NCI-H2171 (cell line): ENCODE measurements at places on chromosomes 7 and 10.

GRCh38 chr7:18958627-18959026 lies 158.8 kb downstream of the TWIST1 start:
- no peak for DNase-seq

GRCh38 chr10:75406462-75407223 lies 5.1 kb upstream of the ZNF503 start:
- DNase-seq, result no peak

DNA sequence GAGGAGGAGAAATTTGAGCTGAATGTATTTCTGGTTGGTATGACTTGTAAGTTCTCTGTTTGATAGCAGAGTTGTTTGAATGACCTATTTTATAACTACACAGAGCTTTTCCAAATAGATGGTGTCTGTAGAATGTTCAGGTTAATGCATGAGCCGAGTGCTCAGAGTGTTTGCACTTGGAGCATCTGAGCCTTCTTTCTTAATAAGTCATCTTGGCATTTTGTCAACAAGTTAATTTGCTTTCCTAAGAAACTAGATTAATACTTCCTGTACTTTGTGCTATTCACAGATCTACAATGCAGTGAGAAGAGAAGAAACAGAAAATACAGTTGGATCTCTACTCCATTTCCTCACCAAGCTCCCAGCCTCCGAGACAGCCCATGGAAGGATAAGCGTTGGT lies 138.2 kb downstream of the PLCE1 start:
- no peak for DNase-seq

- no peak for DNase-seq
Measured at GRCh38 chr10:23258516-23258915, 66.4 kb downstream of the PTF1A start.

DNA sequence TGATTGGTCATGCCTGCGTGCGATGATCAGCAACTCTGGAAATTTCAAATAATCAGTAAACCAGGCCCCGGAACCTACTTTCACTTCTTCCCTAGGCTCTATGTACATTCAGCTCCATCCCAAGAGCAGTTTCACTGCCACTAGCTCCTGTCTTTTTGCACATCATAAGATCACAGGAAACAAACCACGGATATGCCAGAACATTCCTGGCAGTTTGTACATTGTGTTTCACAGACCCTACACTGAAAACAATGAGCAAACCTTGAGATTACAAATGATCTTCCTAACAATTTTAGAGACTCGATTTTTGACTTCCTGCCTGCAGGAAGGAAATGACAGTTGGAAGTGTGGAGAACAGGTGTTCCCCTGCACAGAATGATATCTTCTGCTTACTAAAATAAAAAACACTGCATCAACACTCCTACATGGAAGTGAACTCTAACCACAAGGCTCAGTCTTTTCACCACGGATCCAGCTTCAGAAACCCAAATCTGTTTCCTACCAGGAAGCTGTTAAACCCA lies 7.6 kb upstream of the TMEM236 start:
- DNase-seq, result no peak

- DNase-seq, result no peak
Measured at GRCh38 chr7:112748381-112748780, 41.8 kb downstream of the TMEM168 start.

GRCh38 chr7:19116121-19117090 lies 1.0 kb downstream of the TWIST1 start:
- DNase-seq, result peak; percentile 19

GRCh38 chr10:119371704-119372663 lies 164.6 kb downstream of the GRK5 start:
- no peak for DNase-seq

GRCh38 chr10:47183704-47184041 lies 116.3 kb upstream of the GDF10 start:
- no peak for DNase-seq

DNA sequence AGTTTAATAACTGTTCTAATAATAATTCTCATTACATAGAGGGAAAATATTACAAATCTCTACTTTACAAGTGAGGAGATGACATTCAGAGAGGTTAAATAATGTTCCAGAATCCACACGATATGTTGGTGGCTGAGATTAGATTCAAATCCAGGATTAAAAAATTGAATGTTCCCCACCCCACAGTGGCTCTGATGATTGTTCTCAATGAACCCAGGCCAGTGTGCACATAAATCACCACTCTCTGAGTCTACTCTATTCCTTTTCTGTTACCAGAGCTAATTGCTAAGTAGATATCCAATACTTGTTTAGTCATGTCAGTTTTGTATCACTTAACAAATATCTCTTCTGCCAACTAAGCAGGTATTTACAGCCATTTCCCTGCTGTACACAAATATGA lies 281.0 kb downstream of the ABCA13 start:
- no peak for DNase-seq

DNA sequence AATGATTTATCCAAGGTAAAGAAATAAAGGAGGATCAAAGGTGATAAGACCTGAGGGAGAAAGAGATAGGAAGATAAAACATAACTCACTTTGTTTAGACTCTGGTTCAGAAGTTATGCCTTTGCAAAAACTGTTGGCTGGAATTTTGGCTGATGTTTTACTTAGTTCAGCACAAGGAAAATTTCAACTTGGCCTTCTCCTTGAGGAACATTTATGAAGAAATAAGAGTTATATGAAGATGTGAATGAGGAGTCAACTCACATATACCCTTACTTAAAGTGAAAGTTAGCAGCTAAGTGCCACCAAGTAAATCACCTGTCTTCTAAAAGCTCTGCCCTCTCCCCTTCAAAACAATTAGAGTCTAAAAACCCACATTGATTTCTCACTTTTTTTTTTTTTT lies 39.7 kb upstream of the COL1A2 start:
- no peak for DNase-seq

DNA sequence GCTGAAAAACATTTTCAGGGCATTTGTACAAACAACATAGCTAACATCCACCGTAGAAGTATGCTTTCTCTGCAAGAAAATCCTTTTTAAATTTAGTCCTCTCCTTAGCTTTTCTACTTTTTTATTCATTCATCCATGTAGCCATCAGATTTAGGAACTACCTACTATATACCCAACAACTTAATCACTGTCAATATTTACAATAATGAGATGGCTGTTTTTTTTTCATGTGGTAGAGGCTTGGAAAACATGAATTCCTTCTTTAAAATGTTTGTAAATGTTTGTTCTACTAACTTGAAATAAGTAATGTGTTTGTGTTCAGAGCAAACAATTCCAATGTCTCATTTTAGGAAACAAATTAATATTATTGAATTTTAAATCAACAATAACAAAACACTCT lies 78.2 kb upstream of the CAV2 start:
- DNase-seq, result no peak

DNA sequence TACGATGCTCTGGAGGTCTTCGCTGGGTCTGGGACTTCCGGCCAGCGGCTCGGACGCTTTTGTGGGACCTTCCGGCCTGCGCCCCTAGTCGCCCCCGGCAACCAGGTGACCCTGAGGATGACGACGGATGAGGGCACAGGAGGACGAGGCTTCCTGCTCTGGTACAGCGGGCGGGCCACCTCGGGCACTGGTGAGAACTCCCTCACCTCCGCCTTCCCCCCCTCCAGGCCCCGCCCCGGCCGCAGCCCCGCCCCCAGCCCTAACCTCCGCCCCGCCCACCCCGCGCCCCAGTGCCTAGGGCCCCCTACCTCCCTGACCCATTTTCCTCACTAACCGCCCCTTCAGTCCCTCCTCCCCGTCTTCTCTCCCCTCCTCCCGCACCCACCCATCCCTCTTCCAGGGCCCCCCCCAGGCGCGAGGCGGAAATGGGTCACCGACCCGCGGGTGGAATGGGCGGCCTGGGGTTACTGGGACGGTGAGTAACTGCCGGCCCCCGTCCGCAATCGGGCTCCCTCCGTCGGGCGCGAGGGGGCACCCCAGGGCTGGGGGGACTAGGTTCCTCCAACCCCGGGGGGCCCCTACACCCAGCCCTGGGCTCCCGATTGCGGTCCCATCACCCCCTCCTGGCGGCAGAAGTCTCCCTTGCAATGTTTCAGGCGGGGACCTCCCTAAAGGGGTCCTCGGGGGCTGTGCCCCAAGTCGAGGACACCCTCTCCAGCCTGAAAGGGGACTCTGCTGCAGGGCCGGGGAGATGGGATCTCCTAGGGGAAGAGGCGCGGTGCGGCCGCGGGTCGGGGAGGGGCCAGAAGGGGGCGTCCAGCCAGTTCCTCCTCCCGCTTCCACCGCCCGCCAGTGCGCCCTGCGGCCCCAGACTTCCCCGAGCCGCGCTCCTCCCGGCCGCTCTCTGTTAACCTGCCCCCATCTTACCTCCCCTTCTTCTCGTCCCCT lies 2.1 kb downstream of the PCOLCE start:
- DNase-seq, result peak; percentile 65

DNA sequence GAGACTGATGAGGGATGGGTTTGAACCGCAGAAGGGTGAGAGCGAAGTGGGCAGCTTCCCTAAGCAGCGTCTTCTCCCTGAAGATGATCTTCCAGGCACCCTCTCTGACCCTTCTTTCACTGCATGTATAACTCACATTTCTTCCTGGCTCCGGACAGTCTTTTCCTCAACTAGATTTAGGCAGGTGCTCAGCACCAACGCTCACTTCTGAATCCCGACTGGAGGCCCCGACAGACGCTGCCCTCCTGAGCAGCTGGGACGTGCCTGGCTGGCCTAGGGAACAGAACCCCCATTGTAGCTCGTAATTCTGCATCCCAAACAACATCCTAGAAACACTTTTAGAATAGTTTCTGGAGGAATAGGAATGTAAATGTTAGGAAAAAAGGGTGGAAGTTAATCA lies 206.6 kb downstream of the DIP2C start:
- DNase-seq, result no peak

- DNase-seq, result no peak
Measured at GRCh38 chr10:102147561-102147960, 4.6 kb upstream of the NOLC1 start.

- no peak for DNase-seq
Measured at GRCh38 chr7:155450558-155450969, 7.4 kb upstream of the EN2 start.

- no peak for DNase-seq
Measured at GRCh38 chr10:74365109-74365508, 214.1 kb downstream of the ADK start.

- DNase-seq, result no peak
Measured at GRCh38 chr7:32167256-32167655, 97.0 kb upstream of the PDE1C start.

- no peak for DNase-seq
Measured at GRCh38 chr7:135177028-135177696, 6.7 kb upstream of the CYREN start.

DNA sequence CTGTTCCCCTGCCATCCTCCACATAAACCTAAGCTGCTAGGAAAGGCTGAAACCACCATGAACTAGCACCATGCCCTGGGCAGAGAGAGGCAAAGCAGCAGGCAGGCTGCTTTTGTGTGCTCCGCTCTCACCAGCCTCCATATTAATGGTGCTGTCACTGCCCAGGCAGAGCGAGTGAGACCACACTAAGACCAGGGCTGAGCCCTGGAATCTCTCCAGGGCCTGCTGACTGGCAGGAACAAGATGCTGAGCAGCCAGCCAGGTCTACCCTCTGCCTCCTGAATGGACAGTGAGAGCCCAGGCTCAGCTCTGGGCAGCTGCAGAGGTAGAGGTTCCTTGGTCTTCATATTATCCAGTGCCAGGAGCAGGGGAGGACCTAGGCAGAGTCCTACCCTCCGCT lies 1.6 kb upstream of the CRHR2 start:
- no peak for DNase-seq

DNA sequence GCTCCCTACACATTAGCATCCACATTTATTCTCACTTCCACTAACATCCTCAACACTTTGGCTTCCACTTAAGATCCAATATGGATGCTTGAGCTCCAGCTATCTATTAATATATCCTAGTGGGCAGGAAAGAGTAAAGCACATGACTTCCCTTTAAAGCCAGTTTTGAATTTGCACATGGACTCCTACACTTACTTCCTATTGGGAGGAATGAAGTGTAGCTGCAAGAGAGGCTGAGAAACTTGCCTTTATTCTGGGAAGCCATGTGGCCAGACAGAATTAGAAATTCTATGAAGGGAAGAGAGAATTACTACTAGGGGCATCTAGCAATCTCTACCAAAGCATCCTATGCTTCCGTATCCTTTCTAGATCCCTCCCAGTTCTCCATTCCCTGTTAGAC lies 3.0 kb upstream of the TSPAN14 start:
- DNase-seq, result no peak

- DNase-seq, result no peak
Measured at GRCh38 chr7:157043745-157044144, 33.3 kb upstream of the MNX1 start.

- no peak for DNase-seq
Measured at GRCh38 chr10:102775935-102776669, 32.4 kb downstream of the WBP1L start.

GRCh38 chr10:61029411-61029810 lies 85.4 kb upstream of the RHOBTB1 start:
- no peak for DNase-seq

- peak; percentile 82 for DNase-seq
Measured at GRCh38 chr10:69562731-69563254, 10.4 kb downstream of the NEUROG3 start.

- DNase-seq, result no peak
Measured at GRCh38 chr7:18308938-18309337, 186.6 kb upstream of the HDAC9 start.

GRCh38 chr7:42627101-42627500 lies 284.8 kb downstream of the C7orf25 start:
- DNase-seq, result no peak

- DNase-seq, result no peak
Measured at GRCh38 chr10:27448921-27449320, 55.2 kb upstream of the RAB18 start.
